Glutamatergic neuron (in vitro differentiated cells): ENCODE measurements at places on chromosomes 11 and 22. TPM values are rescaled to one million over a fixed set of nuclear protein-coding genes. Genes with fewer than 3 reads are reported as not detected.

Gene PKNOX2
- 8.7 TPM for total RNA-seq

Gene NPTXR
- total RNA-seq: 9.2 TPM

Gene ARCN1
- total RNA-seq: 118 TPM

Gene LMO2
- total RNA-seq: 2.7 TPM

Gene OR8I2
- total RNA-seq: not detected

Gene PANX3
- not detected for total RNA-seq

Gene MLC1
- total RNA-seq: not detected

Gene DGCR6
- total RNA-seq: 11.7 TPM

Gene DYNC2H1
- total RNA-seq: 9.7 TPM

- DNase-seq: no peak
Observed at GRCh38 chr22:35622191-35622913, 5.2 kb upstream of the MB start.

DNA sequence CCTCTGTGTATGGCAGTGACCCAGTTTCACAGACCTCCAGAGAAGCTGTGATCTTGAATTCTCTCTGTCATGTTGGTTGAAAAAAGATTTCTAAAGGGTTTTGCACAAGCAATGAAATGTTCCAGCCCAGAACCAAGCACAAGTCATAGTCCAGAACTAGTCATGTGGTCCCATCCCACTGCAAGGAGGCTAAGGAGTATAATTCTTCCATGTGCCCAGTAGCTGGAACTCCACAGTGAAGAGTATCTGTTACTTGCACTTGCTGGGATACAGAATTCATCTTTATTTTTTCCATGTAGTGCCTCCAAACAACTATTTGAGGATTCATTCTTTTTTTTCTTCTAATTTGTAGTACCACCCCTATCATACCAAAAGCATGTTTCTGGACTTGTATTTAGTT is 9.9 kb upstream of the MMP8 start:
- no peak for DNase-seq

- DNase-seq: no peak
Observed at GRCh38 chr11:95589893-95590612, 199.5 kb downstream of the FAM76B start.

GRCh38 chr22:50209893-50210292 is 9.1 kb downstream of the SELENOO start:
- DNase-seq: peak; percentile 77

DNA sequence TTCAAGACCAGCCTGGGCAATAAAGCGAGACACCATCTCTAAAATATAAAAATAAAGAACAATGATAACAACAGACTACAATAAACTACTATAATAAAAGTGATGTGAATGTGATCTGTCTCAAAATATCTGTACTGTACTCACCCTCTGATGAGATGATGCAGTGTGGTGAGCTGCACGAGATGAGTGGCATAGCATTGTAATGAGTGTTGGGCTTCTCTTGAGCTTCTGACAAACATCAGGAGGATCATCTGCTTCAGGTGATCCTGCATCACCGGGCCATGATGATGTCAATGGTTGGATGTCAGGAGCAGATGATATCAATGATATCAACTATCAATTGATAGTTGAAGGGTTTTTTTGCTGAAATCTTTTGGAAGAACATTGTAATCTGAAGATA is 52.4 kb upstream of the INCENP start:
- no peak for DNase-seq

GRCh38 chr11:104015649-104016415 is 20.6 kb upstream of the DDI1 start:
- DNase-seq: no peak

DNA sequence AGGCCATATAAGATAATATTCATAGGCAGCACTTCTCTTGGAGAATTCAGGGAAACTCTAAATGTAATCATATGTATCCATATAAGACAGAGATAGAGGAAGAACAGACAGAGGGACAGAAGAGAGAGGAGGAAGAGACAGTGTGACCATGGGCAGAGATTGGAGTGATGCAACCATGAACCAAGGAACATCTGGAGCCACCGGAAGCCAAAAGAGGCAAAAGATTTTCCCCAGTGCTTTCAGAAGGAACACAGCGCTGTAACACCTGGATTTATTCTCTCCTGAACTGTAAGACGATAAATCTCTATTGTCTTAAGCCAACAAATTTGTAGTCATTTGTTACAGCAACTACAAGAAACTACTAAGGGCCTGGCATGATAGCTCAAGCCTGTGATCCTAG is 57.7 kb downstream of the GAB2 start:
- DNase-seq: no peak

DNA sequence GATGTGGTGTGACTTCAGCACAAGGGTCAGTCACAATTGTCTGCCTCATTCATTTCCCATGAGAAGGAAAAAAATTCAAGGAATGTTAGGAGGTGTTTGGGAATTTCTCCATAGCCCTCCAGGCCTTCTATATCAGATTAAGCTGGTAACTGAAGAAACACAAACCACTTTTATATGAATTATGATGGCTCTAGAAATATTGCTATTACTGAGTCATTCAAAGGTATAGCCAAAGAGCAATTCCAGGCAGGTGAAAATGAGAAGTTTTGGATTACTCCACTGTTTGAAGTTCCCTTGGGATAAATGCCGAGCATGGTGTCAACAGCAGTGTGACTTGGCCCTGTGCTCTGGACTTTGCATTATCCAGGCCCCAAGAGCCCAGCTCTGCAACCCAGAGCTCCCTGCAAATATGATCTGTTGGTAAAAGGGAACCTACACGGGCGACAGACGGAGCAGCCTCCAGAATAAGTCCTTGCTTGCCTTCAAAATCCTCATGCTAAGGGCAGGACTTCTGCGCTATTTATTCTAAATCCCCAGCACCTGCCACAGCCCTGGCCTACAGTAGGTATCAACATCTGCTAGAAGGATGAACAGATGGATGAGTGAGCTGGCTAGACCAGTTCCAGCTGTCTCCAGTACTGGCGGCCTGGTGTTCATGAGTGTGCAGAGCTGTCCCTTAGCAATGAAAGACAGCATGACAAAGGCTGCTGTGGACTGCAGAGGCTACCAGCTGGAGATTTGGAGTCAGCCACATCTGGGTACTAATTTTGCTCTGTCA is 67.5 kb upstream of the ZBED5 start:
- peak; percentile 51 for DNase-seq

DNA sequence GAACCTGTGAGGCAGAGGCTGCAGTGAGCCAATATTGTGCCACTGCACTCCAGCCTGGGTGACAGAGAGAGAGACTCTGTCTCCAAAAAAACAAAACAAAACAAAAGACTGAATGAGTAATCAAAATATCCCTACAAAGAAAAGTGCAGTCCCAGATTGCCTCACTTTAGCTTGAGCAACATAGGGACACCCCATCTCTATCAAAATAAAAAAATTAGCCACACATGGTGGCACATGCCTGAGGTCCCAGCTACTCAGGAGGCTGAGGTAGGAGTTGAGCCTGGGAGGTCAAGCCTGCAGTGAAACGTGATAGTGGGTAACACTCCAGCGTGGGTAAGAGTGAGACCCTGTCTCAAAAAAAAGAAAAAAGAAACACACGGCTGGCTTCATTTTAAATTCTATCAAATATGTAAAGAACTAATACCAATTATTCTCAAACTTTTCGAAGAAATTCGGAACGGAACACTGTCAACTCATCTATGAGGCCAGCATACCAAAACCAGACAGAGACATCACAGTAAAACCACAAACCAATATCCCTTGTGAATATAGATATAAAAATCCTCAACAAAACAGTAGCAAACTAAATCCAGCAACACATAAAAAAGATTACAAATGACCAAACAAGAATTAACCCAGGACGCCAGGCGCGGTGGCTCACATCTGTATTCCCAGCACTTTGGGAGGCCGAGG is 12.9 kb downstream of the CHEK2 start:
- DNase-seq: no peak

DNA sequence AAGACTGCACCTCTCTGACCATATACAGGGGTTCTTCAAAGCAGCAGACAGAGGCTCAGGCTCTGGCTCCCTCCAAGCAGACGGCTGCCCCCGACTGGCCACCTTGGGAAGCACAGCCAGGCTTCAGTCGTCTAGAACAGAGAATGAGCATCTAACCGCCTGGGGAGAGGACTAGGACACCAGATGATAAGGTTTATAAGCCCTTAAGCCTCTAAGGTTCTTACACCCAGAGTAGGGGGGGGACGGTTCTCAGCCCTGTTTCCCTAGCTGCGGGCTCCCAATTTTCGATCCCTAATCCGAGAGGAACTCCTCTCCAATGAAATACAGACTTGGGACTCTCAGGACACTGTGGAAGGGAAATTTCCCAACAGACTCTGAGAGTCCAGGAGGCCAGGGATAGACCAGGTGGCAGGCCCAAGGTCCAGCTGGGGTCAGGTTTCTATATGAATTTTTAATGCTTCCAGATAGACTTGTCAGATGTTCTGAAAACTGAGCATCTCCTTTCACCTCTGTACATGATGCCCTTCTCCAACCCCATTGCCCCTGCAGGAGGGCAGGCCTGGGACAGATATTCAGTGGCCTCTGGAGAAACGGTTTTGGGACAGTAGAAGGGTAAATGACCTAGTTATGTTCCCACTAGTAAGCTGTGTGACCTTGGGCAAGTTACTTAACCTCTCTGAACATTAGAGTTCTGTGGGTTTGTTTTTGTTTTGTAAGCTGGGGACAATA is 20.2 kb downstream of the RTN4RL2 start:
- peak; percentile 94 for DNase-seq

GRCh38 chr11:36151933-36152580 is 137.2 kb downstream of the COMMD9 start:
- no peak for DNase-seq

DNA sequence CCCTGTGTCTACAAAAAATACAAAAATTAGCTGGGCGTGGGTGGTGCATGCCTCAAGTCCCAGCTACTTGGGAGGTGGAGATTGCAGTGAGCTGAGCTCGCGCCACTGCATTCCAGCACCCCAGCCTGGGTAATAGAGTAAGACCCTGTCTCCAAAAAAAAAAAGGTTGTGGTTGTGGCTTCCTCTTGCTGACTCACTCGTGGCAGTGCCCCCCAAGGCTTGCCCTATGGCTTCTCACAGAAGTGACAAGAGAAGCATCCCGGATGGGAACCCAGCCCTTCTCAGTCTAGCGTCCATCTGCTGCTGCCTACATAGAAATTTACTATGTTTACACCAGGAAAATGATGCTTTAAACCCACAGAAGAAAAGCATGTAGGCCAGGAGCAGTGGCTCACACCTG is 68.5 kb upstream of the PITPNB start:
- no peak for DNase-seq

GRCh38 chr11:36086366-36086765 is 142.5 kb downstream of the LDLRAD3 start:
- no peak for DNase-seq

DNA sequence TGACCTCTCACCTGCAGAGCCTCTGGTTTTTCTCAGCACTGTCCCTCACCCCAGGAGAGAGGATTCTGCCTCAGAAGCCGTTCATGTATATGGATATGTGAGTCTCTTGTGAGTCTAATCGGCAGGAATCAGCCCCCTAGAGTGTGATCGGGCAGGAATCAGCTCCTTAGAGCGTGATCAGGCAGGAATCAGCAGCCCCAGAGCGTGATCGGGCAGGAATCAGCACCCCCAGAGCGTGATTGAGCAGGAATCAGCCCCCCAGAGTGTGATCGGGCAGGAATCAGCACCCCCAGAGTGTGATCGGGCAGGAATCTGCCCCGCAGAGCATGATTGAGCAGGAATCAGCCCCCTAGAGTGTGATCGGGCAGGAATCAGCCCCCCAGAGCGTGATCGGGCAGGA is 80.0 kb upstream of the EIF3D start:
- DNase-seq: no peak
